ENCODE measurements at places on chromosomes 3 and 15.

GRCh38 chr3:154778057-154778456 is 302.1 kb upstream of the MME start:
- DNase-seq, result no peak

GRCh38 chr15:57854531-57854930 is 148.0 kb downstream of the POLR2M start:
- DNase-seq, result no peak

DNA sequence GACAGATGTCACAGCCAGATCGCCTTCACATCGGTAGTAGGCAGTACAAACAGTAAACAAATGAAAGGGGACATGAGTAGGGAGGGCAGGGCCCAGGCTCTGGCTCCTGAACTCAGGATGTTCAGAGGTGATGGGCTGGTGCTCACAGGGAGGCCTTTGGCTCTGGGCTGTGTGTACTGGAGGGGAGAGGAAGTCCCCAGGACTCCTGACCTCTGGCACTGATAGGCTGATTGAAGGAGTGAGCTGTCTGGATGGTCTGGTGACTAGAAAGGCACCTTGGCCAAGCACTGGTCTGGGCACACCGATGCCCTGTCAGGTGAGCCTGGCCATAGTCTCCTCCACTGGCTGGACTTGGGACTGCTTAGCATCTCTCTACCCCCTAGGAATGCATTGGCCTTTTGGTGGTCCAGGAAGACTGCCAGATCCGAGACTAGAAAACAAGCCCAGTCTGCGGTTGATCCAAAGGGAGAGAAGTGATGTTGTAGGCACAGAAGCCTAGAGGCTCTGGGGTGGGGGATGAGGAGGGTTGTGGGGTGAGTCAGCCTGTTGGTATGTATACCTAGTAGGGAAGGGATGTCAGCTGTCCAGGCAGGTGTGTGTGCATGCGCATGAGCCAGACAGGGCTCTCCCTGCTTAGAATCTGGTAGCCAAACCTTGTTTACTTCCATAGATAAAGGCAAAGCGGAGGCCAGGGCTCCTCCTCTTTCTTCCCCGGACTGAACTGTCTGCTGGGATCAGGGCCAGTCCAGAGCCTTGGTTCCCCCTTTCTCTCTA is 1.9 kb downstream of the SPINT1 start:
- no peak for DNase-seq

GRCh38 chr15:75796321-75796720 is 46.9 kb upstream of the UBE2Q2 start:
- DNase-seq, result no peak

- DNase-seq, result peak; percentile 22
Measured at GRCh38 chr15:97037080-97037479, 706.6 kb downstream of the NR2F2 start.

GRCh38 chr15:70266412-70267121 is 168.8 kb upstream of the TLE3 start:
- no peak for DNase-seq

DNA sequence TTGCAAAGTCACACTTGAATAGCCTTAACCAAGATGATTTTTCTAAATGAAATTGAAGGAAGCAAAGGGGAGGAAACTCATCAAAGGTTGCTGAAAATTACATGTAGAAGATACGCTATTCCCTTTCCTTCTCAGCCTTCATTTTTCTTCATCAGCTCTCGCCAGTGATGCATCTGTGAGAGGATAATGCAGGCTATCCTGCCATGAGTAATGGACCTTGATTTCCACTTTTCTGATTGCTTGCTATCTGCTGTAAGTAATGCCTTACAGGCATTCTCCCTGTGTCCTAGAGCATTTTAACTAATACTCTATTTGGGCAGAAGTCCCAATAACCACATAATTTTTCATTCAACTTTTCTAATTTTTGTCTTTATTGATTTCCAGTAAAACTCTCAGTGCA is 162.6 kb downstream of the BBX start:
- DNase-seq, result no peak

DNA sequence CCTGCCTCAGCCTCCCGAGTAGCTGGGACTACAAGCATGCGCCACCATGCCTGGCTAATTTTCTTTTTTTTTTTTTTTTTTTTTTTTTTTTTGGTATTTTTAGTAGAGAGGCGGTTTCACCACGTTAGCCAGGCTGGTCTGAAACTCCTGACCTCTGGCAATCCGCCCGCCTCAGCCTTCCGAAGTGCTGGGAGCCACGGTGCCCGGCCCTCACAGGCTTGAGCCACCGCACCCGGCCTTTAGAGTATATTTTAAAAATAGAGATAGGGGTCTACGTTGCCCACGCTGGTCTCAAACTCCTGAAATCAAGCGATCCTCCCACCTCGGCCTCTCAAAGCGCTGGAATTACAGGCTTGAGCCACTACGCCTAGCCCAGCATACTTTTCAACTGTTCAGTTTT is 93.4 kb upstream of the CHD2 start:
- DNase-seq, result no peak

DNA sequence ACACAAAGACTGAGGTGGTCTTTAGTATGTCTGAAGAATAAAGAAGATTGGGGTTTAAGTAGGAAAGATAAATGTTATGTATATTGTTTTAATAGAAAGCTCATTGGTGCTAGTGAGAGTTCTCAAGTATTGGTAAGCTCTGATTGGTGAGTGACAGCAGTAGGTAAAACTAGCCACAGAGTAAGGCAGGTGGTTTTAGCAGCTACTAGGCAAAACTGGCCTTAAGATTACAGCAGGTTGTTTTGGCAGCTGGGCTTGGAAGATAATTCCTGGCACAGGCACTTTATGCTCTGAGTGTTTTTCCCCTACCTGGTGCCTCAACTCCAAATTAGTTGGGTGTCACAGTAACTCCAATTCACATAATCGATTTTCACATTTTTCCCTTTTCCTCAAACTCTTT is 66.3 kb downstream of the STAG1 start:
- no peak for DNase-seq

DNA sequence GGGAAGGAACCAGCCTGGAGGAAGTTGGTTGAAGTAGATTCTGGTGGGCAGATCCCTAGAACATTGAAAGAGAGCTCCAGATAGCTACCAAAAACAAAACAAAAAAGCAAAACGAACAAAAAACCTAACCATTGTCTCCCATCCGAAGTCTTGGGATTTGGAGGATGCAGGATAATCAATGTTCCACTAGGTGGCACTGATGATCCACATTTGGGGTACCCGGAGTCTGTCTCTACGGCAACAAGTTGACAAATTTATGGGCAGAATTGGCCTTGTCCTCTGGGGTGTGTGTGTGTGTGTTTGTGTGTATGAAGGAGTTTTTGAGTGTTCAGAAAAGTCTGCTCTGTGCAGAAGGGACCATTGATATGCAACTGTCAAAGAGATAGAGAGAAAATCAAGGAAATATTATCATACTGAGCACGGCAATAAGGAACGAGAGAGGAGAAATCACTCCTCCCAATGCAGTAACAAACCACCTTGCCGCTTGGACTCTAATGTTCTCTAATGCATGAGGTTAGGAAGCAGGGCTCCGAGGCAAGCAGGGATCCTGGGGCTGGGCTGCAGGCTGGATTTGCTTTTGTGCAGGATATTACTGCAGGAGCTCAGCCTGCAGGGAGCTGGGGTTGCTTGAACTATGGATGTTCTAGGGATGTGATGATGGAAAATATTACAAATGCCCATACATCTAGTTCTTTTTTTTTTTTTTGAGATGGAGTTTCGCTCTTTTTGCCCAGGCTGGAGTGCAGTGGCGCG is 59.8 kb upstream of the KLHL25 start:
- DNase-seq, result peak; percentile 59

- DNase-seq, result no peak
Measured at GRCh38 chr15:63876085-63876662, 42.4 kb upstream of the HERC1 start.

DNA sequence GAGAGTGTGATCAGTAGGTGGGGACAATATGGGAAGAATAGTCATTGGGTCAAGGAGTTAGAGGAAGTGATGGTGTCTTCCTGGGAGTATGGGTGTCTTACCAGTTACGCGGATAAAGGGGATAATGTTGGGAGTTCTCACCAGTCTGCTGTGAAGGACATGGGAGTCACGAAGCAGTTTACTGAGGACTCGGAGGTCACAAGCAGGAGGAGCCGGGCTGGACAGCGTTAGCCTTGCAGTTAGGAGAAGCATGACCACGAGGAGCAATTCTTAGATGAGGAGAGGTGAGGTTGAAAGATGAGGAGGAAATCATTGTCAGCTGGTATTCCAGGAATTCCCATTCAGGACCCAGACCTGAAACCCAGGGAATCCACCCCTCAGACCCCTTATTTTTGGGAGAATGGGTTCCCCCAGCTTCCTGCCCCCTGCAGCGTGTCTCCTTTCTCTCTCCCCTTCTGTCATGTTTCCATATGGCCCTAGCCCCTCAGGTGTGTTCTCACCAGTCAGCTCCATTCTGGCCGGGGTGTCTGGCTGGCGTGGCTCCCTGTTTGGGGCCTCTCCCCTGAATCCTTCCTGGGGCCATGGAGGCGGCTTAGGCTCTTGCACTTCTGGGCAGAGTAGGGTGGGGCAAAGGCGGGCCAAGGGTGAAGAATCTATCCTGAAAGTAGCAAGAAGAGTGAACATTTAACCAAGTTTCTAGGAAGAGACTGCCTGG is 2.1 kb downstream of the THPO start:
- DNase-seq, result no peak

DNA sequence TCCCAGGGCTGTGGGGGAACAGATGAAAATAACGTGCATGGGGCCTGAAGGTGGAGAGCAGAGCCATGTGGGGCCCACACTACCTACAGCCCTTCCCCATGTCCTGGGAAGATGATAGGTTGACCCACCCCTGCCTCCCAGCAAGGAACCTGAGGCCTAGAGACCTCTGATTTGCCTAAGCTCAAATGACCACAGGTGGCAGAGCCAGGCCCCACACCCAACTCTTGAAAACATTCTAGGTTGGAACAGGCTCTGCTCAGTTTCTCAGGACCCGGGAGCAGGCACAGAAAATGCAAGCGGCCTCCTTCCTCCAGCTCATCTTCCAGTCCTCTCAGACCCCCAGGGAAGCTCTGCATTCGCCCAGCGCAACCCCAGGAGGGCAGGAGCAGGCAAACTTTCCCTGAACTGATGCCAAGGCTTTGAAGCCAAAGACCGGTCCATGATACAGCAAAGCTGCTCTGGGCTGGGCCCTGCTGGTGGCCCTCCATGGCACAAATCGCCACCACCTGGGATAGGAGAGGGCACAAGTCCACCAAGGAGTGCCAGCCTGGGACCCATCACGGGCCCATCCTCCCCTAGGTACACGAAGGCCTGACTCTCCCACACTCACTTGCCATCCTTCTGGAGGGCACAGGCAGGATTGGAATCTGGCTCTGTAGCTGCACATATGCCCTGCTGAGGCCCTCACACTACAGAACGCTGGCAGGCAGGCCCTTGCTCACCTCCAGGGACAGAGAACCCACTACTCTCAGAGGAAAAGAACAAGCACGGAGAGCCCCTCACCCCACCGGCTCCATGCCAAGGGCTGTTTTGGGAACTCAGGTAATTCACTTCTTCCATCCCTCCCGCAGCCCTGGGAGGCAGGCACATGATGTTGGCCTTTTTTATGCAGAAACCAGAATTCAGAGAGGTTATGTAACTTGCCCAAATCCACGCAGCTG is 51.0 kb upstream of the FURIN start:
- no peak for DNase-seq

DNA sequence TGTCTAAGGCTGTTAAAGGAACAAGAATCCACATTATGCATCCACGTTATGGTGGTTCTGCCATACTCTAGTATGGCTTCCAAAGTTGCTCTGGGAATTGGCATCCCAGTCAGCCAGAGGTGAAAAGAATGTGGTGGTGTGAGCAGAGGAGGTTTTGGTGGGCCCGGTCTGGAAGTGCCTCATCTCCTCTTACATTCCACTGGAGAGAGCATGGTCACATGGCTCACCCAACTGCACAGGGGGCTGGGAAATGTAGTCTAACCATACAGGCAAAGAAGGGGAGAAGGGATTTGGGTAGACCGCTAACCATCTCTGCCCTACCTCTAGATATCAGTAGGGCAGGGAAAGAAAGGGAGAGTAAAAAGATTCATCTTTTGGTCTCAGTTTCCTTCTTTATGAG is 3.2 kb upstream of the HEG1 start:
- no peak for DNase-seq

DNA sequence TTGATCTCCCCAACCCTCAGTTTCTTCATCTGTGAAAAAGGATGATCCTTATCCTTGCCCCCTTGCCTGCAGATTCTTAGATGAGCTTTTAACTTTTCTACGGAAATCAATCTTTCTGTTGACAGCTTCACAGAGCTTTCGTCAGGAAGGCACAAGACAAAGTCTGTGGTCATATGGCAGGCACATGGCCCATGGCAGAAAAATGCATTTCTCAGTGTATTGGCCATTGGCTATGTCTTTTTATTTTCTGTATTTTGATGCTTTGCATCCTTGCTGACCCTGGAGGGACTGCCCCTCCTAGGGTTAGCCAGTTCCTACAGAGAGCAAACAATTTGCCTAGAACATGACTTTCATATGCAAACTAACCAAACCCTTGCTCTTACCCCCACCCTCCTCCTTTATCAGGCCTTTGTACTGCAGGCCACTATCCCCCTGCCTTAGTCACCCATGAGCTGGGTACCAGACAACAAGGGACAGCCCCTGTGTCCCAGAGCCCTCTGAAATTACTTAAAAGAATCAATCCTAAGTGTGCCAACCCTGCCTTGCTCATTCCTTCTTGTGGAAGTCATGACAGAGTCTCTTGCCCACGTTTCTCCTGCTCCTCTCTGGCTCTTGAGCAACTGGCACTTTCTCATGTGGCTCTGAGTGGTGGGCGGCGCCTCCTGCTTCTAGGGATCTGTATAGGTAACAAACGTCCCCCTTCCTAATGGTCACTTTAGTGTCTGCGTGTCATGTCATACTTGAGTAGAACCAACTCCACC is 24.1 kb upstream of the NOX5 start:
- no peak for DNase-seq

DNA sequence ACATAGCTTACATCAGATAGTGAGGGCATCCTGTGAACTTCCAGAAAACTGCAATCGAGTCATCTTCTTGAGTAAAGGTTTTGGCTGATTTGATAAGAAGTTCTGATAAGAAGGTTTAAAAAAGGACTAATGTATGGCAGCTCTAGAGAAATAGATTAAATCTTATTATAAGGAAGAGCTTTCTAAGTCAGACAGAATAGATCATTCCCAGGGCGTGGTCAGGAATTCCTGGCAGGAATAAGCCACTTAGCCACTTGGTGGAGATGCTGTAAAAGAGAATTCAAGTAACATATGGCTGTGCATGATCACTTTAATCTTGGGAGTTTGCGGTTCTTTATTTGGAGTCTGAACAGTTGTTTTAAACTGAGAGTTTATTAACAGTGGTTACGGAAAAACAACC is 17.4 kb downstream of the PGBD4 start:
- peak; percentile 61 for DNase-seq

- DNase-seq, result no peak
Measured at GRCh38 chr3:134938029-134938525, 143.0 kb downstream of the EPHB1 start.

GRCh38 chr15:83030021-83030420 is 18.6 kb upstream of the C15orf40 start:
- peak; percentile 48 for DNase-seq

Measured in mesenchymal stem cell (in vitro differentiated cells and primary cell).